Hematopoietic multipotent progenitor cell treated with erythropoietin and hydrocortisone succinate and interleukin-3 and kit ligand, for 8 days (in vitro differentiated cells): ENCODE measurements at places on chromosomes 13 and 19.

DNA sequence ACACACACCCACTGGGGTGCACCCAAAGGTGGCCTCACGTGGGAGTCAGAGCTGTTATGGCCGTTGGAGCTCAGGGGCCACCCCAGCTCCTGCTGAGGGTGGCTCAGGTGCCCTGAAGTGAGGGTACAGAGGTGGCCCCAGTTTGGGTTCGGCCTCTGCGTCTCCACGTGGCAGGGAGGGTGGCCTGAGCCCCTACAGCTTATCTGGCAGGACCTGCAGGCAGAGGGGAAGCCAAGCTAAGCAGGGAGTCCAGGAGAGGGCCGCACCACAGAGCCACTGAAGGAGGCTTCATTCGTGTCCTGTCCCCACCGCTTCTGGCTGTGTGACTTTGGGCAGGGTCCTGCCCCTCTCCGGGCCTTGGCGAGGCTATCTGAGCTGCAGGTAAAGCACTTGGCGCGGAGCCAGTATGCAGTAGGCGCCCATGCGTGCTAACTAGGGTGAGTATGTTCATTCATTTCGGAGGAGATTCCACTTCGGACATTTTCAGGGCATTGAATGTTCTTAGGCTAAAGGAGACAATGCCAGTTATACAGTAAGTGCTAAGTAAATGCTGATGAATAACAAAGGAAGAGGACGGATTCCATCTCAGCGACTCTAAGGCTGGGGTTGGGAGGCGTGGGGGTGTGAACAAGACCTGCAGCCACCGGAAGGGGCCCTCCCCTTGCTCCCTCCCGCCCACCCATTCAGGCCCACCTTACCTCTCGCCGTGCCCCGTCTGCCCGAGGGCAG lies 4.9 kb downstream of the REX1BD start:
- DNase-seq = no peak

DNA sequence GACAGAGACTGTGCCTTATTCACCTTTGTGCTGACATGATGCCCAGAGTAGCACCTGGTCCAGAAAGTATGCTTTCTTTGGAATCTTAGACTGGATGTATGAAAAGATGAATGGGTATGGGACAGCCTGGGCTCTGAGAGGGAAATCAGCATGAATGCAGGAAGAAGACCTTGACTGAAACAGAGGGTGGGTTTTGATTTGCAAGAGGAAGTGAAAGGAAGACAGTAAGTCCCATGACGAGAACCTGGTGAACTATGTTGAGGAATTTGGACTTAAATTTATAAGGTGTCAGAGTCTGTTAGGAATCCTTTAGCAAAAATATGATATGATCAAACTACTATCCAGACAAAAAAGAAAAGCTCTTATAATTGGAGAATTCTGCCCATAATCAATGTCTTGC lies 301.9 kb downstream of the SPRY2 start:
- no peak for DNase-seq

- no peak for DNase-seq
These were observed 45.7 kb downstream of the COL4A2 start for GRCh38 chr13:110352735-110353134.

GRCh38 chr19:38898788-38899446 lies 501 bp downstream of the SIRT2 start:
- no peak for DNase-seq

DNA sequence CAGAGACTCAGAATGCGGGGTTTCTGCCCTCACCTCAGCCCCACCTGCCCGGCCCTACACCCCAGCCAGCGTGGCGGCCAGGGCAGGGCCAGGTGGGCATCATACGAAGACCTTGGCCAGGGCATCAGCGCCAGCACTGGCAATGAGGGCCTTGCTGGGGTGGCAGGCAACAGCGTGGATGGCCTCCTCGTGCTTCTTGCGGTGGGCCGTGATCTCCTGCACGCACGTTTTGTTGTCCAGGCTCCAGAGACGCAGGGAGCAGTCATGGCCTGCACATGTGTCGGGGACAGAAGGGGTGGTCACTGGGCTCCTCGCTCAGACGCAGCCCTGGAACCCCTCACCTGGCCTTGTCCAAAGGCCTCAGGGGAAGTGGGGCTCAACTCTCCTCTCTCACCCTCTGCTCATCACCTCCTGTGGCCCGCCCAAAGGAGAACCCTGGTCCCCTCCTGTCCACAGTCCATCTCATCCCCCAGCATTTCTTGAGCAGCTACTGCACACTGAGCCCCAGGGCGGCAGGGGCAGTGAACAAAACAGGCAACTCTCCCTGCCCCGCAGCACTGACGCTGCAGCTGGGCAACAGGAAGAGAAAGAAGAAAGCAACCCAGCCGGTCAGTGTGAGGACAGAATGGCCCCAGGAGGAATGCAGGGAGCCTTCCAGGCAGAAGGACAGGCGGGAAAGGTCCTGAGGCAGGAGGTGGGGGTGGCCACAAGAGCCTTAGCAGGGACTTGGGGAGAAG lies 3.8 kb upstream of the PRKD2 start:
- DNase-seq = no peak

GRCh38 chr19:13404236-13404635 lies 102.0 kb downstream of the CACNA1A start:
- no peak for DNase-seq

- DNase-seq = no peak
These were observed 135.9 kb downstream of the RAP2A start for GRCh38 chr13:97569841-97570240.

DNA sequence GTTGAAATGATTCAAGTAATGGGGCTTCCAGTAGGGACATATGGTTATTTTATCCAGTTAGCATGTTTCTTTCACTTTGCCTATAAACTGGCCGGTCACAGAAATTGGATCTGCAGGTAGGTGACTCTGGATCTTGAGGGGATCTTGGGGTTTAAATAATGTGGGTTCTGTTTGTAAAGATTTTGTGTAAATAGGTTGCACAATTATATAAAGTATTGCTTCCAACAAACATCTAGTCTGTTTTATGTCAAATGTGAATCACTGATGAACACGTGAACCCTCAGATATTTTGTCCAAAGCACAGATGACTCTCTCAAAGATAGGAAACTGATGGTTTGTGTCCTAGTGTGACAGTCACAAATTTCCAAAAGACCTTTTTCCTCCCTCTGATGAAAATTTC lies 98.4 kb downstream of the ZIC5 start:
- DNase-seq = no peak

GRCh38 chr19:8161135-8161646 lies 11.8 kb upstream of the FBN3 start:
- peak; percentile 52 for DNase-seq

GRCh38 chr19:20315543-20315942 lies 148.5 kb downstream of the ZNF486 start:
- DNase-seq = no peak
